Activated CD4-positive, alpha-beta memory T cell treated with anti-CD3 and anti-CD28 coated beads, Interleukin-2, amount 10 ng/mL, durations not matched to agents 7 days and 5 days (primary cell): ENCODE measurements at places on chromosomes 4 and X. TPM values are rescaled to one million over a fixed set of nuclear protein-coding genes. Genes with fewer than 3 reads are reported as not detected.

Gene DUX4
- not detected for total RNA-seq

- no peak for DNase-seq
Measured at GRCh38 chr4:13907255-13907751, 279.8 kb upstream of the BOD1L1 start.

GRCh38 chrX:151695583-151696340 lies 504 bp downstream of the PRRG3 start:
- no peak for DNase-seq

Gene CENPVL1
- total RNA-seq = not detected

DNA sequence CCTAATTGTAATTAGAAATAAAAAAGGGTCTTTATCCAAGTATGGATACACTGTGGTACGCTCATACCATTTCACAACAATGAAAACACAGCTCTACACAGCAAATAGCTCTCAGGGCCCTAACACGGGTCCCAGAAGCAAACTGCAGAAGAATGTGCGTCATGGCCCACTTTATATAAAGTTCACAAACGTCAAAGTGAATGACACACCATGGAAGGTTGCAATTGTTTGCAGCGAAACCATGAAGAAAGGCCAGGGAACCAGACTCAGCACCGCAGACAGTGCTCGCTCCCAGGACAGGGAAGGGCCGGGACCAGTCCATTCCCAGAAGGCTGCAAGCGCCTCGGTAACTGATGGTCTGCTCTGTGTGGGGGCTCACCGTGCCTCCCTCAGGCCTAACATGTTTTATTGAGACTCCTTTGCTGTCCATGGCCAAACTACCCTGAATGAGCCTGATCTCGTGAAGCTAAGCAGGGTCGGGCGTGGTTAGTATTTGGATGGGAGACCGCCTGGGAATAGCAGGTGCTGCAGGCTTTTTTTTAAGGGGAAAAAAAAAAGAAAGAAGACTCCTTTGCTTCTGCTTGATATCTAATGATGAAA lies 47.8 kb downstream of the ACOX3 start:
- DNase-seq = no peak

GRCh38 chr4:153045111-153045982 lies 109.2 kb downstream of the FHDC1 start:
- no peak for DNase-seq

DNA sequence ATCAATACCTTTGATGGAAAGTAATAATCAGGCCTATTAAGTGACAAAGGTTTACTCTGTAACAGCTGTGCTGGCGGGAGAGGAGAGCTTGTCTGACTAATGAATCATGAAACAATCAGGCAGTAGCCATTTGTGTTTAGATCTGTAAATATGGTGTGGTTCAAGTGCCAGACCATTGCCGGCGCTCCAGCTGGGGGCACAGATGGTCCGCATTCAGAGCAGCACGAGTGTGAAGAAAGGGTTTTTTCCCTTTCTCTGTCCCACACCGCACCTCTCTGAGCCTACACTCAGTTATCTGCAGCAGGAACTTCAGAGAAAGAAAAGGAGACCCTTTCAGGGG lies 111.3 kb upstream of the PAQR3 start:
- no peak for DNase-seq

DNA sequence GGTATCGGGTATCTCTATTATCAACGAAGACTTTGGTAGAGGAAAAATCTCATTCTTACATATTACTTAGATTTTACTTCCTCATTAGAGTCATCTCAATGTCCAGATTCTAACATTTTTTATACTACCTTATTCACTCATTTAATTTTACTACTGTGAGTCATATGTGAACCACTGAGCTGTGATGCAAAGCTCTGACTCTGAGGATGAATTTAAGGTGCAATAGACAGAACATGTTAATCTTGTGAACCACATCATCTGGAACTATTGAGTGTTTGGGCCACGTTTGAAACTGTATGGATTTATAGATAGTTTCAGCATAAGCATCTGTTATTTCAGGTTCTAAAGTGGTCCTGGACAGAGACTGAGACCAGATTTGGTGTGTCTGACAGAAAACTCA lies 78.4 kb downstream of the PWWP3B start:
- no peak for DNase-seq

GRCh38 chrX:53716328-53717088 lies 30.0 kb upstream of the HUWE1 start:
- peak; percentile 65 for DNase-seq

GRCh38 chrX:29090811-29091210 lies 503.6 kb downstream of the IL1RAPL1 start:
- no peak for DNase-seq

GRCh38 chr4:3044870-3045819 lies 29.2 kb downstream of the HTT-AS start:
- DNase-seq = peak; percentile 90

Gene FHL1
- total RNA-seq = 25.5 TPM

GRCh38 chr4:84862064-84862463 lies 104.4 kb downstream of the WDFY3 start:
- DNase-seq = no peak

DNA sequence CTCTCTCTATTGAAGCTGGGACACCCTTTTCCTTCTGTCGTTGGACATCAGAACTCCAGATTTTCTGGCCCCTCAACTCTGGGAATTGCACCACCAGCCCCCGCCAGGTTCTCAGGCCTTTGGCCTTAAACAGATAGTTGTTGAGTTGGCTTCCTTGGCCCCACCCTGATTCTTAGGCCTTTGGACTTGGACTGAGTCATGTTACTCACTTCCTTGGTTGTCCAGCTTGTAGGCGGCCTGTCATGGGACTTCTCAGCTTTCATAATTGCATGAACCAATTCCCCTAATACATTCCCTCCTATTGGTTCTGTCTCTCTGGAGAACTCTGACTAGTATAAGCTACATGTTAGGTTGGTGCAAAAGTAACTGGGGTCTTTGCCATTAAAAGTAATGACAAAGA lies 195.7 kb downstream of the GPAT3 start:
- DNase-seq = no peak

GRCh38 chr4:77593101-77593500 lies 12.5 kb upstream of the CXCL13 start:
- DNase-seq = no peak

DNA sequence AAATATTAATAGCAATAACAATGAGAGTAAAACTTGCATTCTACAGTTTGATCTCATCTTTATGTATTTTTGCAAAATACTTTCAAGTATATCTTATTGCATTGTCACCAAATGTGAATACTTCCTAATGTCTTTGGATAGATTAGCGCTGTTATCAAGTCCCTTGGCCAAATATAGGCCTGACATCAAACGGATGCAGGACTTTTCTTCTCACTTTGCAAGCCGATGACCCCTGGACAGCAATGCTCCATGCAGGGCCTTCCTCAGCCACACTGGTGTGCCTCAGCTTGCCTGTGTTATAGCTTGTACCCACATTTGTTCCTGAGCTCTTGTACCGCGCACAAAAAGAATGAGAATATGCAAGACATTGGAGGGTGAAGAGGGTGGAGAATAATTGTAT lies 18.0 kb upstream of the NMU start:
- DNase-seq = no peak

Gene SMAD1
- total RNA-seq = 1.9 TPM

DNA sequence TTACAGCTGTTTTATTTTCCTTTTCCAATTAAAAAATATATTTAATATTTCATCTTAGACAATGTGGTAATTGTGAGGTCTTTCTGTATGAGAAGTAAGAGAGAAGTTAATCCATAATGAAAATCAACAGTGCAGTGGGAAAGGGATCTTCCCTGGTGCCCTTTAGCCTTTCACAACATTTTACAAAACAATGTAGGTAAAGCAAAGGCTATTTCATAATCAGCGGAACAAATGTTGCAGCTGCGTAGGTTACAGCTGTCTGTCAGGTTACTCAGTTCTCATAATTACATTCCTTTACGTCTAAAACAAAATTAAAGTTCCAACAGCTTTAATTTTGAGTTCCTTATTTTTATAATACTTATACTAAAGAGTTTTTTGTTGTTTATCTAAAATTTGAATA lies 22.8 kb upstream of the VCX3A start:
- DNase-seq = no peak

- no peak for DNase-seq
Measured at GRCh38 chr4:175646802-175647201, 165.3 kb downstream of the GPM6A start.

DNA sequence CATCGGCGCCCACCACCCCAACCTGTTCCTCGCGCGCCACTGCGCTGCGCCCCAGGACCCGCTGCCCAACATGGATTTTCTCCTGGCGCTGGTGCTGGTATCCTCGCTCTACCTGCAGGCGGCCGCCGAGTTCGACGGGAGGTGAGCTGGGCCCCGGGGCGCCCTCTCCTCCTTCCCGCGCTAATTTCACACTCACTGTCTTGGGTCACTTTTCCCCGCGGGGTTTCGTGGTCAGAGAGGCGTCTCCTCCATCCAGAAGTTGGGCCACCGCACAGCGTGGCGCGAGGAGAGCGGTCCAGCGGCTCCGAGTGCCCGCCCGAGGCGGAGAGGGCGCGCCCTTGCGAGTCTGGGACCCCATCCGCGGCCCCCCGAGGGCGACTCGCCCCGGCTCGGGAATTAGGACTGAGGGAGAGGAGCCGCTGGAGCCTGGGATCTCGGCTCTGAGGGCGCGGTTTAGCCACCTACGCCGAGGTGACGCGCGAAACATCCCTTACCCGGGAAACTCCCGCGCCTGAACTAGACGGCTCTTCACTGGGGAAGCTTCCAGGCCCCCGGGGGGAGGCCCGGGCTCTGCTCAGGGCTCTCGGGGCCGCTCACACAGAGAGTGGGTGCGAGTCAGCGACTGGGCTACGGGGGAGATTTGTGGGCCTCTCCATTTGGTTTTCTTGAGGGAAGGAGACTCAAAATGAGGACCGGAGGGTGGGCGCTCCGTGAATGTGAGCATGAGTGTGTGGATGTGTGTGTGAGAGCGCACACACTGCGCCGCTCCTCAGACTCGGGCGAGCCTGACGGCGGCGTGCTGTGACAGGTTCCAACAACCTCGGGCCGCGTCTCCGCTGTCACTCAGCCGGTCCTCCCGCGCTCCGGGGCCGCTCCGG lies 551 bp downstream of the NPNT start:
- no peak for DNase-seq

DNA sequence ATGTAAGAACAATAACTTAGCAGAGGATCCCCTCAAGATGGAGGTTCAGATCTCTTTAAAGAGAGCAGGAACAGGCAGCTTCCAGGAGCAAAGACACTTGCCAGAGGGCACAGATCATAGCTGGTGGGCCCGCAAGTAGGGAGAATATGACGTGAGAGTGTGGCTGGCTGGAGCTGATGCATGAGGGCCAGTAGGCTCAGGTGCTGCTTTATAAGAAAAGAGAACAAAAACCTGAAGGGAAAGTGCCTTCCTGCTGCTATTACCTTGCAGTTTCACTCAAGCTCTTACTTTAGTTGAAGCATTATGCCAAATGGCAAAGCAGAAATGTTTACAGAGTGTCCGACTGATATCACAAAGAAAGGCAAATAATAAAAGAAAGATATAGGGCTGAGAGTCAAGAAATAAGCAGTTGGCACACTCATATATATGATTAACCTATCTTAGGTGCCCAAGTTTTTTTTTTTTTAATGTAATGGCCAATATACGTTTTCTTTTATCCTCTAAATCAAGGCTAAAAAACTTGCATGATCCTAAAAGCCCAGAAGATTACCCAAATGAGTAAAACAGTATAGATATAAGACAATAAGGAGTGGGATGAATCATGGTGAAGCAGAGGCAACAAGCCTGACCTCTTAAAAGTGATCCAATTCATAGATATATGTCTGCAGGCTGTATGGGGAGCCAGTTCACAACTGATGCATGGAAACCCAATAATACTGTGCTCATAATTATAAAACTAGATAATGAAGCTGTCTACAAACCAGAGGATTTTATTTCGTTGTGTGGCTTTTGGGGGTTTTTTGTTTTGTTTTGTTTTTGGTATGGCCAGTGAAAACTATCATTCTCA lies 12.6 kb downstream of the NR0B1 start:
- DNase-seq = no peak

Gene CLTRN
- 0.18 TPM for total RNA-seq

Gene CXorf49
- not detected for total RNA-seq

Gene CLDN34
- not detected for total RNA-seq

Gene COL25A1
- not detected for total RNA-seq

Gene MID1
- not detected for total RNA-seq

- no peak for DNase-seq
Measured at GRCh38 chr4:83139514-83140156, 25.1 kb upstream of the PLAC8 start.

GRCh38 chr4:109049926-109050325 lies 252.5 kb downstream of the COL25A1 start:
- no peak for DNase-seq

DNA sequence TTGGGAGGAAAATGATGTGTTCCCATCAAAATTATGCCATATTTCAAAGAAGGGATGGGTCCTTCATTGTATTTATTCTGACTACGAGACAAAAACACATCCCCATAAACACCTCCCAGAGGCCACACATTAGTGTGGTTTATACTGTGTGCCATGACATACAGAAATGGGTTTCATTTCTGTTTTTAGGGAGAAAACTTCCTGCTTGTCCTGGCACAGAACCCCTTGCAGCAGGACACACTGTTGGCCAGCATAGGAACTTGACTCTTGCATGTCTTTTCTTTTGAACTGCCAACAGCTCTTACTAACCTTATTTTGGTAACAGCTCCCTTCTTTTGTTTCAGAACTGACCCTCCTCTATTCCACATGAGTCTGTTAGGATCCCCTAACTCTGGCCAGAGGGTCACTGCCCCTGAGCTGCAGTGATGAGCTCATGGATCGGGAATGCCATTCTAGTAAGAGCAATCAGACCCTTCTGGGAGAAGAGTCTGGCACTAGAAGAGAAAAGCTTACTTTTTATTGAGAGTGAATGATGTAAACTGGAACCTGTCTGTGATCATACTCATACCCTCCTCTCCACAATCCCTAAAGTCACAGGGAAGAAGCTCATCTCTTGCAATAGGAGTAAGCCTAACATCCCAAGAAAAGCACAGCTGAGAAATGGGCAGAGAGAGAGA lies 86.4 kb downstream of the SMIM20 start:
- no peak for DNase-seq

GRCh38 chr4:59728496-59728895 lies 1471.6 kb upstream of the ADGRL3 start:
- no peak for DNase-seq

DNA sequence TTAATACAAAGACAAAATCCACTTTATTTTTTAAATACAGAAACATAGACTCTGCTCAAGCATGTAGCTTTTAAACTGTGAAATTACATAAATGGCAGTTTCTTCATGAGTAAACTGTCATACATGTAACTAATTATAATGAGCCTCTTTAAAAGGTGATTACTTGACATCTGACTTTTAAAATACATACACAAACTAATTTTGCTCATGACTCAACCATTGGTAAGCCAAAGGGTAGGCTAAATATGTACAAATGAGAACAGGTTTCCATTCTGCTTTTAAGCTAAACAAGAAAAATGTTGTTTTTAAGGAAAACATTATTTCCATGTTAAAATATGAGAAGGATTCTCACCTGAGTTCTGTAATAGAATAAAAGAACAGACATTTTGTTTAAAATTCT lies 27.9 kb downstream of the CAMK2D start:
- no peak for DNase-seq
